ENCODE measurements at places on chromosomes 12 and 14.

DNA sequence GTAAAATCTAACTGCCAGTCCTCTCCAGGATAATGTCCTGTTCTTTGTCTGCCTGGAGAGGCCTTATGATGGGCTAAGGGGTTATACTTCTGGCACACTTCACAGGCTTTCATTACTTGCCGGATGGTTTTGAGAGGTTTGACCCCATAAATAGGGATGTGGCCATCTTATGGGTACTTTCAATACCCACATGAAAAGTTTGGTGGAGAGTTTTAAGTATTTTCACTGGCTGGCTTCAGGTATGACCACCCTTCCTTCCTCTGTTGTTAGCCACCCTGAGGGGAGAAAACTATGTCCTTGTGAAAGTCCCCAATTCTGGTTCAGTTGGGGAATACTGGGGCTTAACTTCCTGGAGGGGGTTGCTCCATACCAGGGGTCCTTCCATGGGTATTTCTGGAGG is 54.8 kb downstream of the ASCL4 start:
- DNase-seq: no peak

DNA sequence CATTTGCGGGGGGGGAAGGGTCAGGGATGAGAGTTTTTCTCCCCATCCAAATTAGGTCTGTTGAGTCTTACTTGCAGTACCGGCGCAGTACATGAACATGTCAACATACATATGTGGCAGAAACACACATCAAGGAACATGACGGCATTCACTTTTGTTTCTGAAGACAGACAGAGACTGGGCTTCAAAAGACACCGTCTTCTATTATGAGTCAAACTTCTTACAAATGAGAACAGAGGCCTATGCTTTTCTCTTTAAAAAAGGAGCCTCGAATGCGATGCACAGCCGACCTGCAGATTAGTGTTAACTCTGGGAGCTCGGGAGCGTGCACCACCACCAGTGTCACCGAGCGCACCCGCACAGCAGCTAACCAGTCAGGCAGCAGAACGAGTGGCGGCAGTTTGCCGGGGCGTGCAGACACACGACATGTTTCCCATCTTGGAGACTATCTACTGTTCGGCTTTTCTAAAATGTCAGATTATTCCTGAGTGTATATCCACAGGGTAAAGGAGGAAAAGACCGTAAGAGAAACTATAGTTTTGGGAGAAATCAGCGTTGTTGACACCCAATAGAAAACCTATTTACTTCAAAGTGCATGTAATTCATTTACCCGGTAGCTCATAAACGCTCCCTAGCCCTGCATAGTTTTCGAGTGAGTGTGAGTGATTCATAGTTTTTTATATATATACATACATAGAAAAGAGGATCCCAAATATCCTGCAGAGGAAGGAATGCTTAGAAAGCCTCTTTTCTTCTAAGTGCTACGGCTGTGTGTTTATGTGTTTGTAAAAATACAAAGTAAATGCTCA is 33.0 kb downstream of the UBR7 start:
- no peak for DNase-seq

- no peak for DNase-seq
Observed at GRCh38 chr14:35565871-35566464, 32.0 kb downstream of the INSM2 start.

DNA sequence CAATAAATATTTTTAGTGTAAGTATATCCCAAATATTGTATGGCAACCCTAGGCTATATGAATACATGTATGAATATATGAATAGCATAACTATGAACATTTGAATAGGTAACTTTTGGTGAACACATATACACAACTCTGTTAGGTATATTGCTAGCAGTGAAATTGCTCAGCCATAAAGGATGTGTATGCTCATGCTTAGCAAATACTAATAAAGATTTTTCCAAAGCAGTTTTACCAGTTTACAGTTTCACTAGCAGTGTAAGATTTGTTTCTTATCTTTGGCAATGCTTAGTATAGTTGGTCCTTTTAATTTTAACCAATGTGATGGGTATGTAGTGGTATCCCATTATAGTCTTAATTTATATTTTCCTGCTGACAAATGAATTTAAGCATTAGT is 5.3 kb upstream of the DAAM1 start:
- no peak for DNase-seq

DNA sequence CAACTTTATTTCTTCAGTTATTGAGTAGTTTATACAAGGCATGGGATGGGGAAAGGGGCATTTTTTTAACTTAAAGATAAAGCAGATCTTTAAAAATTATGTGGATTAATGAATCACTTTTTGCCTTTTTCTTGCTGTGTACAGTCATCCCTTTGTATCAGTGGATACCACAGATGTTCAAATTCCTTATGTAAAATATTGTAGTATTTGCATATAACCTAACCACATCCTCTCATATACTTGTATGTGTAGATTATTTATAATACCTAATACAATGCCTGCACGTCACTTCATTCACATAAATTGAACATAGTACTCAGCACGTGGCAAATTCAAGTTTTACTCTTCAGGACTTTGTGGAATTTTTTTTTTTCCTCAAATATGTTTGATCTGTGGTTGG is 66.5 kb upstream of the MON2 start:
- no peak for DNase-seq

Data from effector CD4-positive, alpha-beta T cell (primary cell).